NK-92 treated with Interleukin-12 subunit alpha and Interleukin-12 subunit beta, amount 100 ng/mL, for 24 hours (cell line): ENCODE measurements at places on chromosomes 7 and 10.
A peak's percentile ranks its signal among the peaks of the same experiment; 100 is the strongest.

GRCh38 chr10:23095966-23096801 lies 805 bp downstream of the MSRB2 start:
- DNase-seq = no peak

- DNase-seq = no peak
Observed at GRCh38 chr7:134900166-134900982, 85.9 kb upstream of the AGBL3 start.

DNA sequence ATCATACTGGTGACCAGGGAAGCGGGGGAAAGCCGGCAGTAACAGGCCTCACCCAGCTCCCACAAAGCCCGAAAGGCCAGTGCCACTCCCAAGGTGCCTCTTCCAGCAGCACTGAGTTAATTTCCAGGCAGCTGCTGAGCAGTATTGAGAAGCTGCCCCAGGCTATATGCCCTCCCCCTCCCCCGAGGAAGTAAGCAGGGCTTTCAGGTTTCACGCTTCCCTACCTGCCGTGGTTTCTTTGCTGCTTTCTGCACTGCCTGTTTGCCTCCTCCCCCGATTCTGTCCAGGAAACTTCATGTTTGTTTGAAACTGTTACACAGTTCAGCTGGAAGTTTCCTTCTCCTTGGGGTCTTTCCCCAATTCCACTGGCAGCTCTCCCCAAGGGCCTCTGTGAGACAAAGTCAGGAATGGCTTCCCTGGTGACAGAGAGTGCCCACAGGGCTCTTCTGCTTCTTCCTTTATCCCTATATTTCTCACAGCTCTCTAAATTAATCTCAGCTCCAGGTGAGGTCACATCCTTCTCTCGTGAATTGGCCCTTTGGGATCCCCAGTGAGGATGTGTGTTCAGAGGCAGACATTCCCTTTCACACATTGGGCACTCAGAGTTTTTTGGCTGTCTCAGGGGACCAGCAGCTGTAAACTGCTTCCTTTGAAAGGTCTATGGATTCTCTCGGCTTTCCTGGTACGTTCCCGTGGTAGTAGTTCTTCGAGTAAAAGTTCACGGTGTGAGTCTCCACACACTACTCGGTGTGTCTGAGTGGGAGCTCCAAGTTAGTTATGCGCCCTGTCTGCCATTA lies 19.4 kb downstream of the C1GALT1 start:
- DNase-seq = peak; percentile 20

- DNase-seq = no peak
Observed at GRCh38 chr10:3808689-3809199, 23.7 kb upstream of the KLF6 start.

DNA sequence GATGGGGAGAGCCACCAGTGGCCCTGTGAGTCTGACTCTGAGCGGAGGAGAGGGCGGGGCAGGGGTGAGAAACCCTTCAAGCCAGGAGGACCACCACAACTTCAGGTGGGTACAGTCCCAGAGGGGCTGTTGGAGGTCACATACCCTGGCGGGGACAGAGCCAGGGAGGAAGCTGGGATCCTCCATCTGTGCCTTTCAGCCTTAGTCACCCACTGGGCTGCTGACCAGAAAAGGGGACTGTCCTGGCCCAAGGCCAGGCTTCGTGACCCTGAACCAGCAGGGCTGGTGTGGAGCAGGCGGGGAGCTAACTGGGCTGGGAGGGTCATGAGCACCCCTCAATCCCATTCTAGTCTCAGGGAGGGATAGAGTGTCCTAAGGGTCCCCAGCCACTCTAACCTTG lies 1.5 kb upstream of the CALHM3 start:
- no peak for DNase-seq

DNA sequence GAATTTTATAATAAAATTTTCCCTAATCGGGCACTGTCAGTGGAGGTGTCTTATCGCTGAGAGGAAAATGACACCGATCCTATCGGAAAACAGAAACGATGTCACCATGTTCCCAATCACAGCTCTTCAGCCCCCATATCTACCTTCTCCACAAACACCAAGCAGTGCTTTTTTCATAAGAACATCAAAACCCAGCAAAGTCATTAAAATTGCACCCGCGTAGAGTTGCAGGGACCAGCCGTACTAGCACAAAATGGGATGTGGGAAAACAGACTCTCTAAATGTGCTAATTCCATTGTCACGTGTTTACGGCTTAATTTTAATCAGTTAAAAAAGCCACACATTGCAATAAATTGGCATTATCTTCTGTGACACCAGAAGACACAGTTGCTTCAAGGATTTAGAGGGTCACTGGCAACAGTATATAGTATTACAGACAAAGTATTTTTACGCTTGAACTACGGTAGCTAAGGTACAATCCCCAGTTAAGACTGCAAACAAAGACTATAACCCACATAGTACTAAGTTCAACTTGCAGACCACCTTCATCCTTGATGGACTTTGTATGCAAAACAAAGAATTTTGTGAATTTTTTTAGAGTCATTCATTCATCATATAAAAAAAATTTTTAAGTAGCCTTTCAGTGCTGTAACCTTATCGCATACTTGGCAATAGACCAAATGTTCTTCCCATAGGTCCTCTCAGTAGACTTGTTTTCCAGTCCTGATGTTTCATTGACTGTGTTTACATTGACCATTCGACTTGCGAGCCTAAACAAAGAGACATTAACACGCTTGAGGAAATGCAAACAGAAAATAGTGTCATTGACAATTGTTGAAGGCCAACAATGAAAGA lies 116.0 kb downstream of the VTI1A start:
- no peak for DNase-seq

DNA sequence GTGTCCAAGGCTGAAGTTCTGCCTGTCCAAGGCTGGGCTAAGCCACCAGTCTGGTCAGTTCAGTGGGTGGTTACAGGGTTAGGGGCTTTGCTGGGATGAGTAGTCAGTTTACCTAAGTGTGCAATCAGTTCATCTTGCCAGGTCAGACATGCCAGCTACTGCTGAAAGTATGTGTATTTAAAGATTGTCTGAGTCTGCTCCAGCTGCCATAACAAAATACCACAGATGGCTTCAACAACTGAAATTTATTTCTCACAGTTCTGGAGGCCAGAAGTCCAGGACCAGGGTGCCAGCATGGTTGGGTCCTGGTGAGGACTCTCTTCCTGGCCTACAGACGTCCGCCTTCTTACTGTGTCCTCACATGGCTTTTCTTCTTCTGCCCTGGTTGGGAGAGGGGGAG lies 52.4 kb upstream of the TNS3 start:
- no peak for DNase-seq

DNA sequence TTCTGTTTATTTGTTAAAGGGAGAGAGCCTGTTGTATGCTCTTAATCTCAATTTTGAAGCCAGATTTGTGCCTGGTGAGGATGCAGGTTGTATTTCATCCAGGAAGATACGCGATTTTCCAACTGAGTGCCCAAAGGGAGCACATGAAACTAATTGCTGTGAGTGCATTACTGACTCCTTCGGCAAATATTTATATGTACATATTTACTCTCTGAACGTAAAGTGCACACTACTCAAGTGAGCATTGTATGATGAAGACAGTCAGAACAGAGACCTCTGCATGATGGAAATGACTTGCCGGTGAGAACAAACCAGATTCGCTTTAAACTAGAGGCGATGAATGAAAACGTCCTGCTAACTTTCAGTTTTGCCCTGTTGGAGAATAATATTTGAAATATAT lies 130.1 kb downstream of the MALRD1 start:
- no peak for DNase-seq

- DNase-seq = no peak
Observed at GRCh38 chr7:16804674-16805439, at the start of gene AGR2. Gene AGR2 (minus strand): TSS chr7:16804999. CDS start chr7:16801796, 3,203 bp downstream.

DNA sequence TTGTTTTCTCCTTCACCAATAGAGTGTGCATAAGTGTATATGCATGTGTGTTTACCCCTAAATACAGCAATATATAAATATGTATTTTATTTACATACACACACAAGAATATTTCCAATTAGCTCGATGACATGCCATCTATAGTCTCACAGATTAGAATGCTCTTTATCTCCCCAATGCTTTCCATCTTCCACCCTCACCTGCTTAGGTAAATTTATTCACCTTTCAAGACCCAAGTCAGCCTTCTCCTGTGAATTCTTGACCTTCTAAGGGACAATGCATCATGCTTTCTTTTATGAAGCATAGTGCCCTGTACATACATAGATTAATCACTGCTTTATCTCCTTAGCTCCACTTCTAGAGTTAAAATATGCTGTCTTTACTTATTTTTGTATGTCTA lies 49.7 kb downstream of the SEMA3A start:
- no peak for DNase-seq

GRCh38 chr10:88330174-88330573 lies 252.9 kb downstream of the RNLS start:
- no peak for DNase-seq

DNA sequence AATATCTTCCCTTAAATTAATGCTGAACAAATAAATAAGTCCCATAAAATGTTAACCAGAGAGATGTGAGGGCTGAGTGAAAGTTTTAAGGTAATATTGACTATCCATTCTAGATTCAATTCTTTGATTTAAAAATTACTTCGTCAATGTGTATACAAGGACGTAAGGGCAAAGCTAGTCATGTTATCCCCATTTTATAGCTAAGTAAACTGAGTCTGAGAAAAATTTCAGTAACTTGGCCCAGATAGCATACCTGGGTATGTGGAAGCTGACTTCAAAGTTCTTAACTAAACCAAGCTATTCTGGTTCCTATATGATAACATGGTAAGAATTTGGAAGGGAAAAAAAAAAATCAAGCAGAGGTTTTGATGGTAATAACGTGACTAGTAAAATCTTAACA lies 72.4 kb downstream of the CADPS2 start:
- no peak for DNase-seq

GRCh38 chr10:69048103-69048502 lies 39.8 kb upstream of the SRGN start:
- peak; percentile 47 for DNase-seq

DNA sequence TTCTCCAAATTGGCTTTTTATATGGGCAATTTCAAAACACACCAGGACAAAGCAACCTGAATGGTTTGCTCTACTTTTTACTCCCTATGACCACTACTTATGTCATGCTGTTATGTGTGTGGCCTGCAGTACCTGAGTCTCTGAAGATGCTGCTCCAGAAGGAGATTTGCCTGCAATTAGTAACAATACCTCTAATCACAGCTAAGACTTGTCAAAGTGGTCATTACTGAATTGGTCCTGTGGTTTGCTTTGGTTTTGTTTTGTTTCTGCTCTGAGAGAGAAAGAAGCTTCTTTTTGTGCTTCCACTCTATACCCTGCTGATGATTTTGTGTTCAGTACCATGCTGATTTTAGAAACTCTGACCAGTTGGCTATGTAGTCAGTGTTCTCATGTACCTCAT lies 25.5 kb downstream of the HGF start:
- DNase-seq = no peak

- DNase-seq = no peak
Observed at GRCh38 chr7:29005829-29006228, 47.7 kb upstream of the TRIL start.
